ENCODE measurements at places on chromosomes 5 and 9.

GRCh38 chr9:134317790-134318414 is 8.4 kb upstream of the RXRA start:
- no peak for DNase-seq

GRCh38 chr5:14783691-14784090 is 87.9 kb downstream of the ANKH start:
- DNase-seq = no peak

- no peak for DNase-seq
These were observed 608 bp downstream of the ELOVL7 start for GRCh38 chr5:60843386-60843935.

DNA sequence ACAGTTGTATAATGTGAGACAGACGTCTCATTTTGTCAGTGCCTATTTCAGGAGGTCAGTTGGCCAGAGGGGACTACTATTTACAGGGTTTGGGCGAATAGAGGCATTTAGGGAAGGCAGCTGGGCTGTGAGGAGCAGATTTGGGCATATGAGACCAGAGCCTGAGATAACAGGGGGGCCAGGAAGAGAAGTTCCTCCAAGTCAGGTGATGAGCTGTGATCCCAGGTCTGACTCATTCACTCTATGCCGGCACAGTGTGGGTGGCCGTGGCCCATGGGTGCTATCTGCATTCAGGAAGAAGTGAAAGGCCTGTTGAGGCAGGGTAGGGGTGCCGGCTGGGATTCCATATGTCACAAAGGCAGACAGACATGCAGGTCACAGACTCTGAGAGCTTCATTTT is 142.8 kb downstream of the PDZD2 start:
- no peak for DNase-seq

DNA sequence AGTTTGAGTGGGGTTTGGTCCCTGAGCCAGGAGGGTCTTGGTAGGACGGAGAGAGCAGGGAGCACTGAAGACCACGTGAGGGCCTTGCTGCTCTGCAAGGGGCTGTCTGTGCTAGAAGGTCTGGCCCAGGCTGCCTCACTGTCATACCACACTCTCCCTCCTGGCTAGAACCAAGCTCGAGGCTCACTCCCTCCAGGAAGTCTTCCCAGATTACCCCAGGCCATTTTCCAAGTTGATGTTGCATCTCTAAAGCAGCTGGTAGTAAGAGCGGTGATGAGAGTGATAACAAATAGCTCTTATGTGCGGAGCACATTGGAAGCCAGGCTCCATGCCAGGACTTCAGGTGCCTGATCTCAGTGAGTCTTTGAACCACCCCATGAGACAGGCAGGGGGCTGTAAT is 6.6 kb downstream of the MYMK start:
- DNase-seq = peak; percentile 27

GRCh38 chr9:127451608-127451857 is 223 bp downstream of the LRSAM1 start:
- no peak for DNase-seq

DNA sequence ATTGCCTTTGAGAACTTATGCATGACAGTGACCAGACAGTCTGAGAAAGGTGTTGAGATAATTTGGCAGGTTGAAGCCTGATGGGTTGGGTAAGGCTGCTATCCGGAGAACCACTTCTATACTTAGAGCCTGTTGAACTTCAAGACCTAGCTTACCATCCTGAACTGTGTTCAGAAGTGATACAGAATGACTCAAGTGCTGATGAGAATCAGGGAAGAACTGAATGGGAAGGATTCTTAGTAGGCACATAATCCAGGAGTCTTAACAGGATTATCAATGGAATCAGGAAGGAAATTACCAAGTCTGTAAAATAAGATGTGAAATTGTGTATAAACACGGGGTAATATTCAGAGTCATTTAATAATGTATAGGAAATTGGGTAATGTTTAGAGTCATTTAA is 9.0 kb upstream of the PAPPA start:
- no peak for DNase-seq

DNA sequence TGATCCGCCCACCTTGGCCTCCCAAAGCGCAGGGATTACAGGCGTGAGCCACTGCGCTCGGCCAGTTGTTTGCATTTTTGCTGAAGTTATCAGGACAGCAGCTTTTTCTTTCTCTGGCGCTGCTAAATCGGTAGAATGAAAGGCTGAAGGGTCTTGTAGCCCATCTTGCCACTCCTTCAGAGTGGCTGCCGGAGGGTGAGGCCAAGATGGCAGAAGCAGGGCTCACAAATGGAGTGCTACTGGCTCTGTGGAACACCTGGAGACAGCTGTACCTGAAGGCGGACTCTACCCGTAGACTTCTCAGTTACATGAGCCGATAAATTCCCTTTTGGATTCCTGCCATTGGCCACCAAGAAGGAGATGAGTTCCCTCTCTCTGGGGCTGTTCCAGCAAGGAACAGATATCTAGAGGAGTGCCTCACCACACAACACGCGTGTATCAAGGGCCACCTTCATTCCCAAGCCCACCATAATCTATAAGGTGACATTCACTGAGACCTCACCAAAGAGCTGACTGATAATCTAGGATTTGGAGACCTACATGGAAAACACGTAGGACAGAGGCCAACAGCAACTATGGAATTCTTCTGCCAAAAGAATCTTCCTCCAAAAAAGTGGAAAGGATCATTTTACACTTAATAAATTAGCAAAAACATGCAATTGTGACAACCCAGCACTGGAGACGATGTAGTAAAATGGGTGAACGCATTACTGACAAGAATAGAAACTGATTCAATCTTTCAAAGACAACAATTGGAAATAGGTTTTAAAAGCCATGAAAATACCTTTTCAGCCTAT is 21.8 kb downstream of the STK10 start:
- DNase-seq = no peak

DNA sequence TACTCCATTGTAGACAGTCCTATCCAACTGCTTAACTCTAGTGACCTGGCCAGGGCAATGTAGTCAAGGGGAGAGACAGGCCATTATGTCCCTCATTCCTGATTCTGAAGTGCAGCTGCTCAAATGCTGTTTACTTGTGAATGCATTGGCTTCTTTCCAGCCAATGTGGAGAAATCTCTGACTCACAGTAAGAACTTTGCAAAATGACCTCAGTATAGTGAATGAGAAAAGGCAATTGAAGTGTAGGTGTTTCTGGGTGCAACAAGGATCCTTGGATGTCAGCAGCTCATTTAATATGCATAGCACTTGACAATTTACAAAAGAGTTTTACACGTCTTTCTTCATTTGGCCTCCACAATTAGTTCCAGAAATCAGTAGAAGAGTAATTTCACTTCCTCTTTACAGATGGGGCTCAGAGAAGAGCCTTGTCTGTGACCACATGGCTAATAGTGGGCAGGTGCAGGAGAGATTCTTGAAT is 367.2 kb downstream of the OSTF1 start:
- DNase-seq = no peak

- DNase-seq = no peak
These were observed 7.5 kb upstream of the PLCXD3 start for GRCh38 chr5:41517909-41518308.

- no peak for DNase-seq
These were observed 3.4 kb downstream of the IL4 start for GRCh38 chr5:132677191-132677590.

DNA sequence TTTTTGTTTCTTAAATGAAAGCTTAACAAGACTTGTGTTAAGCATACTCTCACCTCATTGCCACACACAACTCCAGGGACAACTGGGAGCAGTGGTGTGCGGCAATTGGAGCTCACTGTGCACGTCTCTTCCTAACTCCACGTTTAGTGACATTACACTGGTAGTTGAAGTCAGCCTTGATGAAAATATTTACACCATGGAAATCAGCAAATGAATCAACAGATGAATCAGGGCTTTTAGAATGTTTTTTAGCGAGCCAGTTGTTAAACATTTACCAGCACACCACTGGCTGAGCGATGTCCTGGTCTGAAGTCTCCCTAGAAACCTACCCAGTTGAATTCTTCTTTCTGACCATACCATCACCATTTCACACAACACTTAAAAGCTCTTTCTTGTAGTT is 67.3 kb downstream of the KLHL3 start:
- no peak for DNase-seq

GRCh38 chr5:104800440-104801048 is 1238.0 kb upstream of the NUDT12 start:
- no peak for DNase-seq

DNA sequence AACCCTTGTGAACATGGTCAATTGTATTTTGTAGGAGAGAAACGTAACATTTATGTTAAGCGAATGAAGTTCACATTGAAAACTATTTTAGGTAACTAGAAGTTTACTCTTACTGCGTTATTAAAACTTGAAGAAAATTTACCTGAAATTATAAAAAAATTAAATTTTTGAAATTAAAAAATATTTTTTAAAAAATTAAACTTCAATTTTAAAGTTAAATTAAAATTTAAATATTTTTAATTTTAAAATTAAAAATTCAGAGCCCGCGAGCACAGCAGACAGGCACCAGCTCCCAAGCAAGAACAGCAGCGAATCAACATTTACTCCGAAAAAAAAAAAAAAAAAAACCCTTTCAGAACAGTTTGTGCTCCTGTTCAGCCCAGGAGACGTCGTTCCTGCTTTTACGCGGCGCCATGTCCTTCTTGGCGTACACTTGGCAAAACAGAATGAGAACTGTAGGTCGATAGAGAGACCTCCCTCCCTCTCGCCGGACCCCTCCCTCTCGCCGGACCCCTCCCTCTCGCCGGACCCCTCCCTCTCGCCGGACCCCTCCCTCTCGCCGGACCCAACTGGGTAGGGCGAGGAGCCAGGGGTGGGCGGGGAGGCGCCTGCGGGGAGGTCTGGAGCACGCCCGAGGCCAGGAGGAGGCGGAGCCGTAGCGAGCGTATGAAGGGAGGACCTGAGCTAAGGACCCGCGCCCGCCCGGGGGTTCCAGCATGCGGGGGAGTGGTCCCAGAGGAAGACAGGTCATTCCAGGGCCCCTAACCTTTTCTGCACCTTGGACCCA is 235.8 kb downstream of the ROR2 start:
- peak; percentile 32 for DNase-seq

GRCh38 chr5:134125039-134126015 is 10.8 kb downstream of the TCF7 start:
- no peak for DNase-seq

DNA sequence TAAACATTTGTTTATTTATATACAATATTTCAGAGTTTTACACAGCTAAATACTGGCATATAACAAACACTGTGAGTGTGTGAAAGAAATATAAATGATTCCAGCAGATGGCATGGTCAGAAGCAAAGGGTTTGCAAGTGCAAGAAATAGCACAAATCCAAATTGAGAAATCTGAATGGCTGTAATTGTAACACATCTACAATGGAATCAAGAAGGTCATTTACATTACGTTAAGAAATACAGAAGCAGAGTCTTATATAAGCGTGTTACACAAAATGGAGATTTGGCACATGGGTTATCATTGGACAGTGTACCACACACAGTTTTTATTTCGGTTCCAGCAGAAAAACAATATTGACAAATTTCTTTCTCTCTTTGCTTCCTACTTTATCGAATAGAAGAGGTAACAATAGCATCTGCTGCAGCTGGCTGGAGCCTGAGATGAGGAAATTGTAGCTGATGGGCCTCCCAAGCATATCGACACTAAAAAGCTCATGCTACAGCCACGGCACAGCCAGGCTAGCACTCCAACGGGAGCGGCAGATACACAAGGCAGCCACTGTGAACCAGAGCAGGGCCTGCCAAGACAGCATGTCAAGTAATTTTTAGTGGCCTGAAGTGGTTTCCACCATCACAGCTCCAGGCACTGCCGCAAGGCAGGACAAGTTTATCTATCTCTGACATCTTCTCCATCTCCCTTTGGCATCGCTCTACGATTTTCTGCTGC is 564.6 kb upstream of the DMAC1 start:
- no peak for DNase-seq

DNA sequence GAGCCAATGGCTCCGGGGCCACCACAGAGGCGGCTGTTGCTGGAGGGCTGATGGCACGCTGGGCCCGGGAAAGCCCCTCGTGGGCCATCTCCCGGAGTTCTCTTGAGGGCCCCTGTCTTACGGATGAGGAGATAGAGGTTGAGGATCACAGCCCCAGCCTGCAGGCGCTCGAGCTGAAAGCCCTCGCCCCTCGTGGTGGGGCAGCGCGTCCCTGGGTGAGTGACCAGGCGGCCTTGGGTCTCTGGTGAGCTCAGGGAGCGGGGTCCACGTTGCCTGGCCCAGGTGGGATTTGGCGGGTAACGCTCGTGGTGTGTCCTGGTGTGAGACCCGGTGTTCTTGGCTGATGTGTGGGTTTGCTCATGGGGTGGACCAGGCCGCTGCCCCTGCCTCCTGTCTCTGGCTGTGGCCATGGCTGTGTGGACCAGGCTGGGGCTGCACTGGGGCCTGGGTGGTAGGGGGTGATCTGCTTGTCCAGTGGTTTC is 38.9 kb downstream of the RXRA start:
- no peak for DNase-seq

- DNase-seq = peak; percentile 13
These were observed 32.1 kb downstream of the VCAN start for GRCh38 chr5:83503662-83504061.

DNA sequence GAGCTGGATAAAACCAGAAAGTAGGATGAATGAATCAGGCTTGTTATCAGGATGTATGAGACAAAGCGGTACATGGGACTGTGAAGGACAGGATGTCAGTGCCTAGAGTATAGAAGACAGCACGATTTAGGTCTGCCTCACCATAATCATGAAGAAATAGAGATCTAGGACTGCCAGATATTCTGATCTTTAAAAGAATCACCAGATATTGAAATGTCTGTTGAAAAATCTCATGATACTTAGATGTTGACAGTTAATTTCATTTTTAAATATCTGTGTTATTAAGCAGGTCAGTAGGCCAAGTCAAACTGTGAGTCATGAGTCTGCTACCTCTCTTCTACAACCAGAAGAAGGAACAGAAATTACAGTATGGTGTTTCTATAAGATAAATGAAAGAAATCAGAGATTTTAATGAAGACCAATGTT is 65.0 kb downstream of the ST8SIA4 start:
- no peak for DNase-seq

GRCh38 chr5:175467983-175468690 is 10.2 kb upstream of the SFXN1 start:
- DNase-seq = no peak

- DNase-seq = no peak
These were observed 19.4 kb downstream of the LAMC3 start for GRCh38 chr9:131028221-131028884.

GRCh38 chr9:34591248-34591916 is 1.9 kb upstream of the CNTFR start:
- peak; percentile 64 for DNase-seq

DNA sequence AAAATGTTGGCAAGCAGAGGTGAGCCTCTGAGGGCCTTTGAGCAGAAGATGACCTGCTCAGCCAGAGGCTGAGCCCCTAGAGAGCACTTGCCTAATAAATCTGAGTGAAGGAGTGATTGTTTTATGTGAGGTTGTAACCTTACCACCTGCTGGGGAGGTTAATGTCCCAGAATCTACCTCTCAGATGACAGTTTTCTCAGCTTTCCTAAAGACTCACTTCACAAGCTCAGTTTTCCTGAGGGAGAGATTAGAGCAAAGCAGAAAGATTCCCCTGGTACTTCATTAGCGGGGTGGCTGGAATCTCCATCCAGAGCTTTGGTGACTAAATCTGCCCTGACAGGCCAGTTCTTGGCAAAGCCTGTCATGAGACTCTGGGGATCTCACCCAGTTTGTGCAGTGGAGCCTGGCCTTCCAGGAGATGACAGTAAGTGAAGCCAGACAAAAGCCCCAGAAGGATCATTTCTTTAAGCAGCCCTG is 48.8 kb upstream of the GALNT10 start:
- DNase-seq = no peak

Data from NCI-H2081 (cell line).